T-cell (primary cell): ENCODE measurements at places on chromosomes 4 and X.

DNA sequence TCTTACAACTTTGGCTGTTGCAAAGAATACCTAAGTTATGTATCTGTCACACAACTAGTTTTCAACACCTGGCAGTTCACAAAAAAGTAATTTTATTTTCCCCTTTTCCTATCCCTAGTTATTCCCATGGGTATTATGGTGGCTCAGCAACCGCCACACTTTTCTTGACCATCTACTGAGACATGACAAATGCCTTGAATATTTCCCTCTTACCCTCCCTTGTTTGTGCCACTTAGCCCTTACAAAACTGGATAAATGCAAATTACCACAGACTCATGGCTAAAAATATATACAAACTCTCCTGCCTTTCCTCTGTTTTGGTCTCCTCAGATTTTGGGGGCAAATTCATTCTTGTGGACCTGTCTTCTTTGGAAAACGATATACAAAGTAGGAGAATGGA is 72.1 kb downstream of the AMOT start:
- DNase-seq: no peak

GRCh38 chr4:142861351-142861750 is 15.2 kb upstream of the INPP4B start:
- no peak for DNase-seq

DNA sequence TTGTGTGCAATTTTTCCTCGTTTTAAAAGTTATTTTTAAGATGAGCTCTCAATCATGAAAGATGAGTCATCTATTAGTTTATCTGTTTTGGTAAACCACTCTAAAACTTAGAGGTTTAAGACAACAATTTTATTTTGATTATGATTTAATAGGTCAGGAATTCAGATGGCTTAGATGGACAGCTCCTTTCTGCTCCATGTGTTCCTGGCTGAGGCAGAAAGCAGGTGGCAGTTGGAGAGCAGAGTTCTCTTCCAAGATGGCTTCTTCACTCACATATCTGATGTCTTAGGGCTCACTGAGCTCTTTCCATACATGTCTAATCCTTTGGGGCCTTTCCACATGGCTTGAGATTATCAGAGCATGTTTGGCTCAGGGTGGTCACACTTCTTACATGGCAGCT is 48.3 kb upstream of the GRPR start:
- DNase-seq: no peak

DNA sequence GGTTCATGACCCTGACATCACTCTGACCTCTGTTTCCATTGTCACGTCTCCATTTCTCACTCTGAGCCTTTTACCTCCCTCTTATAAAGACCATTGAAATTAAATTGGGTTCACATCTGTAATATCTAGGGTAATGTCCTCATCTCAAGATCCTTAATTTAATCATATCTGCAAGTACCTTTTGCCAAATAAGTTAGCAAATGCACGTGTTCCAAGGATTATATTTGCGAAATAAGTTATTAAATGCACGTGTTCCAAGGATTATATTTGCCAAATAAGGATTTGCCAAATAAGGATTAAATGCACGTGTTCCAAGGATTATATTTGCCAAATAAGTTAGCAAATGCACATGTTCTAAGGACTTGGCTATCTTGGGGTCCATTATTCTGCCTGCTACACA is 938.0 kb downstream of the NLGN4X start:
- no peak for DNase-seq

DNA sequence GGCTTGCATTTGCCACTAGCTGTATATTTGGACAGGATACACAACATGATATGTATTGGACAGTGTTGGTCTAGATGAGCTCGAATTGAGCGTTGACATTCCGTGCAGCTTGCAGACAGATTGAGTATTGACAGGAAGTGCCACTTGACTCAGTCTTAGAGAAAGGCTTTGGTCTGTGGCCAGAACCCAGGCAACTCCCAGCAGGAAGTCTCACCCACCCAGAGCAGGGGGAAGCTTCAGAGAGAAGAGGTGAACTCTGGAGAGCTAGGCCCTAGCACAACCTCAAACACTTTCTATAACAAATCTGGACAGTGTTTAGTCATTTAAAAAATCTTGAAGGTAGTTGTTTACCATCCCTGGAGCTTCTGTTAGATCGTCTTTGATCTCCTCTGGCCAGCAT is 280.5 kb downstream of the FBXW7 start:
- DNase-seq: peak; percentile 39

- no peak for DNase-seq
Measured at GRCh38 chr4:102321260-102321995, 23.9 kb downstream of the SLC39A8 start.

- DNase-seq: no peak
Measured at GRCh38 chrX:103183912-103184311, 31.0 kb upstream of the BEX4 start.

DNA sequence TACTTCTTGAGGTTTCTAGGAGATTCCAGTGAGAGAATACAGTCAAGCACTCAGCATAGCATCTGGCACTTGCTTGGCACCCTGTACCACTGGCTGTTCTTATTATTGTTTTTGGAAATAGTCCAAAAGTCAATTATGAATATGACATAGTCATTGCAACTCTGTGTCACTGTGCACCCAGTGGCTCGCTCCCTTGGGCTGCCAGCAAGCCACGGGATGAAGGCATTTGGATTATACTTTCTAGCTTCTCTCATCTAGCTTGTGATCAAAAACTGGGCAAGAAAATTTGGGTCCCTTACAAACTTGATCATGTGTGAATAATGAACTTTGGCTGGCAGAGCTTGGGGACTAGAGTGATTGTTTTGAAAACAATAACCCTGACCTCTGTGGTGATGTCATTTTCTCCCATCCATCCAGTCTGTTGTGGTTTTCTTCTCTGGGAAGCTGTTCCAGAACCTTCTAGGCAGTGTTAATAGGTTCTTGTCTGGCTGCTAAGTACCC is 32.7 kb upstream of the LIMCH1 start:
- no peak for DNase-seq

DNA sequence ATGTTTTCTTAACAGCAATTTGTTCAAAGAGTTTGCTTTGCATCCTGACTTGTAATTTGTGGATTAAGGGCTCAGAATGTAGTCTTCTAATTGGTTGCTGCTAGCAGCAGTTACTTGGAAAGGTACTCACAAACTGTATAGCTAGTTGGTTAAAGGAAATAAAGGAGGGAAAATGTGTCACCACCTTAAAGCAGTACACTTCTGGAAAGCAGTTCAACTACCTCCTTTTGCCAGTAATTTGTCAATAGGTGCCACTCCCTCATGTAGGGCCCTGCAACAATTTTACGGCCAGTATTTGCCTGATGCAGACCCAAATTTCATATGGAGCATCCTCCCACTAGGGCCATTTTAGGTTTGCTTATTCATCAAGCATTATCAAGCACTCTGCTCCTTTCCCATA is 20.8 kb downstream of the AMOT start:
- DNase-seq: no peak

- DNase-seq: no peak
Measured at GRCh38 chr4:82508806-82509428, 52.9 kb downstream of the TMEM150C start.

DNA sequence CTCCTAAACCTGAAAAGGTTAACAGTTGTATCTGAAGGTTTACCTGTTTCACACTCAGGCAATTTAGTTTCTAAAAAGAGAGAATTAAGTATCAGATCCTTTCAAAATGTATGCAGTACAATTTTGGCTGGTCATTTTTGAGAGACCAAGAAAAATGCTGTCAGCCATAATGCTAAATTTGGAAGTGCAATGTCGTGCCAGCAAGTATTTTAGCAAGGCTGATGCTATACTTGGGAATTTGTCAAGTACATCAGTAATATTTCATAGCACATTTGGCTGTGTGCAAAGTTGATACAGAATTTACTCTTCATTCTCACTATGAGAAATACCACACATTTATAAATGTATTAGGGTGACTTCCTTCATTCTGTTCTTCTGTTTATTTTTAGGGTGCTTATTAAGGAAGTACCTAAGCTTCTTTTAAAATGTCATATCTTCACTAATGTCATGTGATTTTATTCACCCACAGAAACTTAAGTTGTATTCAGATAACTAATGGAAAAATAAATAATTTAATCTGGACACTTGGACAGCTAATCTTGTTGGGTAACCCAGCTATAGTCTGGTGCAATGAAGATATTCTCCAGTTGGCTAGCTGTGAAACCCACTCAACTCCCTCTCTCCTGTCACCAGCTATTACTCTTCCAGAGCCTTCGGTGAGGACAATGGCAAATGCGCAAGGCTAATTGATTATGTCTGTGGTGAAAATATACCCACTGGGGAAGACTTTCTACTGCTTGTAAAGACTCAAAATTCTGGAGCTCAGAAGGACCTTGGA is 84.2 kb upstream of the TLL1 start:
- DNase-seq: no peak

- no peak for DNase-seq
Measured at GRCh38 chr4:153362184-153362583, 17.7 kb downstream of the MND1 start.

DNA sequence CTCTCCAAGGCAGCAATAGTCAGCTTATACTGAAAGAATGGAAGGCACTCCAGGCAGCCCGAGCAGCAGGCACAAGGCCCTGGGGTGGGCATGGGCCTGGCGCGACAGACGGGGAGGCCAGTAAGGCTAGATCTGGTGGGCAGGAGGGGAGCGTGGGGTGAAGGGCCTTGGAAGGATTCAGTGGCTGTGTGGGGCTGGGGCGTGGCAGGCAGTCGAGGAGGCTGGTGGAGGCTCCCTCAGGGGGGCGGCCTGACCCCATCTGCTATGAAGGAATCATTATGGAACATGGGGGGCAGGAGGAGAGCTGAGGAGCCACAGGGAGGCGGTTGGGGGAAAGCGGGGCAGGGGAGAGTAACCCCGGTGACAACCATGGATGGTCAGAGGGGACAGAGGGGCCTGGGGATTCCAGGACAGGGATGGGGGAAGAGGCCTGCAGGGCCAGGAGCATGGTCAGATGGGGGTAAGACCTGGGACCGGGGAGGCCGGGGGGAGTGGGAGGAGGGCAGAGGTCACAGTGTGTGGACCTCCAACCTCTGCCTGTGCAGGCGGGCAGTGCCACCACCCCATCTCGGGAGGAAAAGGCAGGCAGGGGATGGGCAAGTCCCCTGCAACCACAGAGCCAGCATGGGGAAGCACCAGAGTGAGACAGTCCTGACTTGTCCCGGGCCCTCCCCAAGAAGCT is 70.3 kb downstream of the ACOX3 start:
- no peak for DNase-seq

GRCh38 chrX:96684339-96685209 is at the start of gene DIAPH2:
Gene DIAPH2 (plus strand): TSS chrX:96684842.
- peak; percentile 64 for DNase-seq

DNA sequence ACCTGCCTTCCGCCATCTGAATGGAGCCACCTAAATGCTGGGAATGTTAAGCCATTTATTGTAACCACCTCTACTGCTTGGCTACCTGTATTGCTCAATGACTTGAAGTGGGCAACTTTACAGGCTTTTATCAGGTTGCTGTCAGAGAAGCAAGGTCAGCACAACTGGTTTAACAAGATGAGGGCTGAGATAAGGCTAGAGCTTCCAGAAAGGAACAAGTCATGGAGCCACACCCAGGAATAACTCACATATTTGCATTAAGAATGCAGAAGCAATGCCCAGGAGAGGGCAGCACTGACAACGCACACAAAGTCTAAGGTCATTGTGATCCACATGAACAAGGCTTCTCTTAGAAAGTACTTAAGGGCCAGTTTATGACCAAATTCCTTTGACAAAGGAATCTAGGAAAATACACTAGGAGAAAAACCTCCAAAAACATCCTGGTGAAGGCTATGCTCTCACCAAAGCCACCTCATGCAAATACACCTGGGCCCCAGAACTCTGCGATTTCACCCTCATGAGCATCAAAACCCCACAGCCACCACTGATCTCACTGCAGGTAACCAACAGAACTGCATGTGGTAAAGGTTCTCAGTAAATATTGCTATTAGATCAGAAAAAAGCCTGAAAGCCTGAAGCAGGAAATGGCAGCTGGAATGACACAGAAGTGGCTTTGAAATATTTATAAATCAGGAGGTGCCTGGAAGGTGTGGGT is 15.0 kb upstream of the STS start:
- DNase-seq: no peak

DNA sequence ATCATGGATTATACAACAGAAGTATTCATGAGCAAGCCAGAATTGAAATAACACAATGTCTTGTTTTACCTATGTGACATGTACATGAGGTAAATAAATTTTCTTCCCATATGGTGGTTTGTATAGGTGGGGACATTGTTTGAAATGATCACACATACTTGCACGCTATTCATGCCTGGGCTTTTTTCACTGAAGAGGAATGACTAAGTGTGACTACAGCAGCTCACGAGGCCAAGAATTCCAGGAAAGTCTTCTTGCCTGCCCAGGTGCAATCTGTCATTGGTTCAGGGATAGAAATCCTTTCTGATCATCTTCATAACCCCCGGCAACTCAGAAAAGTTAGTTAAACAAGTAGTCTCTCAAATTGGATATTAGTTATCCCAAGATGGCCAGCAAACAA is 36.3 kb upstream of the AREG start:
- DNase-seq: no peak

DNA sequence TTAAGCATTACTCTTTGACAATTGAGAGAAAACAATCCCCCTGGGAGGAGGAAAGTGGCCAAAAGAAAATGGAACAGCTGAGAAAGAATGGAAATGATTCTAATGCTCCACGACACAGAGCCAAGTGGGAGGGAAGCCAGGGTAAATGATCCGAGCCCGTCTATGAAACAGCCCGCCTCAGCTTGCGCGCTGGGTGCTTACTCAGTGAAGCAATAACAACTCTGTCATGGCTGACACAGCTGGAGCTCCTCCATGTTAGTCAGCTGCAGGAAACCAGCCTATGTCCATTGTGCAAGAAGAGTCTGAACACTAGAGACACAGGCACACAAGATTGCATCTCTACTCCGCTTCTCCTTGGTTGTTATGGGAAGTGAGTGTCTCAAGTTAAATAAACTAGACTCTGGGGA is 19.3 kb downstream of the NOA1 start:
- DNase-seq: no peak

DNA sequence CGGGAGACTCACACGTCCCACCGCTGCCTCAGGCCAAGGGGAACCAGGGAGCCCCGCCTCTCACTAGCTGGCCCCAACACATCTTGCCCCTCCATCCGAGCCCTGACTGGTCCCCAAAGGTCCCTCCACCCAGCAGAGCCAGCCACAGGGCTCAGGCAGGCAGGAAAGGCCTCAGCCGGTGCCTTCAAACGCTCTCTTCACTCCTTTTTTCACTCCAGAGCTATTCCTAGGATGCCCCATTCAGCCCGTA is 1.5 kb upstream of the ARHGAP4 start:
- DNase-seq: no peak

DNA sequence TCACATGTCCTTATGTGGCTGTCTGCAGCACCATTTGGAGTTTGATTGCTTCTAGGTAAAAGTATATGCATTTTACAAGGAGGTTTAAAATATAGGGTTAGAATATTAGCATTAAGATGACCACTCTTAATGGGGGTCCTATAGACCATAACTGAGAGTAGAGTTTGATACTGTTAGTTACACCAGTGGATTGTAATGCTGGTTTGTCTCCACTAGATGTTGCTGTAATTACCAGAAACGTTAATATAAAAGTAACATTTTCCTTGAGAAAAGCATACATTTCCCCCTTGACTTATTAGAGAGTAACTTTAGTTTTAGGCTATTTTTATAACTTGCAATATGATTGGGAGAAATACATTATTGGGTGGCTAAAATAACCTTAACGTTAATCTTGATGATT is 93.0 kb downstream of the ZXDA start:
- DNase-seq: no peak

- no peak for DNase-seq
Measured at GRCh38 chr4:39320381-39321115, 45.6 kb downstream of the RFC1 start.

- no peak for DNase-seq
Measured at GRCh38 chr4:156725257-156725656, 246.3 kb downstream of the PDGFC start.

GRCh38 chr4:44494810-44495701 is 46.4 kb upstream of the KCTD8 start:
- DNase-seq: no peak
